GM04503 (cell line): ENCODE measurements at places on chromosomes 13 and 19.

DNA sequence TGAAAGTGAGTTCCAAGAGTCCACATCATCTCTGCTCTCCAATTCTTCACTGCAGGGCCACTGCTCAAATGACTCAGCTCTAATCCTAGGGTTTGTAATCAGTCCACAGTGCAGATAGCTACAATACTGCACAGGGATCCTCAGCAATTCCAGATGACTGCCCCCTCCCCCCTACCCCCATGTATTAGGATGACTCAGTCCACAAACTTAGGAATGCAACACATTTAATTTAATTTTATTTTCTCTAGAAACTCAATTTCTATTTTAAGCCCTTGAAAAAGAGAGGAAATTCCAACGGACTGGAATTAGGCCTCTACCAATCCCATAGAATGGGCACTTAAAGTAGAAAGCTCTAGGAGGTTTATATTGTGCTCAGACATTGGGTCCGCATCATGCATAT lies 173.8 kb upstream of the SOX21 start:
- DNase-seq, result peak; percentile 69

GRCh38 chr19:33956941-33957340 lies 160.3 kb downstream of the KCTD15 start:
- DNase-seq, result no peak

DNA sequence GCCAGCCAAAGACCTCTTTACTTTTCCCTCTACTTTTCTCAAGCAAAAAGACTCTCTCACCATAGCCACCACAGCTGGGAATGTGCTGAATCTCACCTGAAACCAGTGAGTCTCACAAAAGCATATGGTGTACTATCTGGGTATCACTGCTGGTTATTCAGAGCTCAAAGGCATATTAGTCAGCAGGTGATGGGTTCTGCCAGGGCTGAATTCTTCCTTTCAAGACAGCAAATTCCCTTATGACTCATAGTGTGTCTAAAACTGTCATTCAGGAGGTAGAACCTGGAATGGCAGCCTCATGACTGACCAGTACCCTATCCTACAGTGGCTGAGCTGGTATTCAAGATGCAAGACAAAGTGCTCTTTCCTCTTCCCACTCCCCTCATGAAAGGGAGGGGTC lies 2859.1 kb downstream of the PCDH9 start:
- no peak for DNase-seq

DNA sequence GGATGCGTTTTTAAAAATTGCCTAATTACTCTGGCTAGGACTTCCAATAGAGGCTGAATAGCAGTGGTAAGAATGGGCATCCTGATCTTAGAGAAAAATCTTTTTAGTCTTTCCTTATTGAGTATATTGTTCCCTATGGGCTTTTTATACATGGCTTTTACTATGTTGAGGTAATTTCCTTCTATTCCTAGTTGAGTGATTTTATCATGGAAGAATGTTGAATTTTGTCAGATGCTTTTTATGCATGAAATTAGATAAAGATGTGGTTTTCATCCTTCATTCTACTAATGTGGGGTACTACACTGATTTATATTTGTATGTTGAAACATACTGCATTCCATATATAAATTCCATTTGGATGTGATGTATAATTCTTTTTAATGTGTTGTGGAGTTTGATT lies 2673.8 kb downstream of the PCDH9 start:
- DNase-seq, result peak; percentile 39

DNA sequence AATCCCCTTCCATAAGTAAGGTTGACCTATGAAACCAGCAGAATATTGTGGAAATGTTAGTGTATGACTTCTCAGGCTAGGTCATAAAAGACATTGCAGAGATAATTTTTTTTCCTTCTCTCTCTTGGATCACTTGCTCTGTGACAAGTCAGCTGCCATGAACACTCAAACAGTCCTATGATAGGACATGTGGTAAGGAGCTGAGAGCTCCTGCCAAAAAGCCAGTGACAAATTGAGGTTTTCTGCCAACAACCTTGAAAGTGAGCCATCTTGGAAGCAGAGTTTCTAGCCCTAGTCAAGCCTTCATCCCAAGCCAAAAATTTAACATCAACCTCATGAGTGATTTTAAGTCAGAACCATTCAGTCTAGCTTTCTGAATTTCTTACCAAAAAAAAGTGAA lies 270.9 kb upstream of the NBEA start:
- DNase-seq, result no peak

DNA sequence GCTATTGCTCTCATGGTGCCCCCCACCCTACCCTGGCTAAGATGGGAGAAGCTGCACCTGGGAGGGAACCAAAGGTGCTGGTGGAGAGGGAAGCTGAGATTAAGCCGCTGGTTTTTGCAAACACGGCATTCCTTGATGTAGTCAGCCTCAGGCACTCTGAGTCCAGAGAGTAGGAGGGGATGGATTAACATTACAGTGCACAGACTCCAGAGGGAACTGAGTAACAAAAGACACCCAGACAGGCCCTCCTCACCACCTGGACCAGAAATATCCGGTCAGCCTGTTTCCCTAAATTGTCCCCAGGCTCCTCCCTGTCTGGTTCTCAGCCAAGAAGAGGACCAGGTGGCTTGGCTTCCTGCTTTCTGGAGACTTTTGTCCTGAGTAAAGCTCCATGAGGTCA lies 28.9 kb upstream of the PABPC3 start:
- DNase-seq, result no peak

GRCh38 chr13:112693831-112694497 lies 4.1 kb downstream of the ATP11A start:
- peak; percentile 77 for DNase-seq

DNA sequence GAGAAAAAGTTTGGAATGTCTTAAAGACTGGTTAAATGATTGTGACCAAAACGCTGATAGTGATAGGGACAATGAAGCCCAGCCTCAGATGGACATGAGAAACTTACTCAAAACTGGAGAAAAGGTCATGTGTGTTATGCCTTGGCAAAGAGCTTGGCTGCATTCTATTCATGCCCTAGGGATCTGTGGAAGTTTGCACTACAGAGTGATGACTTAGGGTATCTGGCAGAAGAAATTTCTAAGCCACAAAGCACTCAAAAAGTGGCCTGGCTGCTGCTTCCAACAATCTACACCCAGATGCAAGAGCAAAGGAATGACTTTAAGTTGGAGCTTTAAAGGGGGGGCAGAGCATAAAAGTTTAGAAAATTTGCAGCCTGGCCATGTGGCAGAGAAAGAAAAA lies 521.3 kb downstream of the UQCRFS1 start:
- DNase-seq, result no peak
